Astrocyte of the cerebellum (primary cell): ENCODE measurements at places on chromosomes 5 and 9.

DNA sequence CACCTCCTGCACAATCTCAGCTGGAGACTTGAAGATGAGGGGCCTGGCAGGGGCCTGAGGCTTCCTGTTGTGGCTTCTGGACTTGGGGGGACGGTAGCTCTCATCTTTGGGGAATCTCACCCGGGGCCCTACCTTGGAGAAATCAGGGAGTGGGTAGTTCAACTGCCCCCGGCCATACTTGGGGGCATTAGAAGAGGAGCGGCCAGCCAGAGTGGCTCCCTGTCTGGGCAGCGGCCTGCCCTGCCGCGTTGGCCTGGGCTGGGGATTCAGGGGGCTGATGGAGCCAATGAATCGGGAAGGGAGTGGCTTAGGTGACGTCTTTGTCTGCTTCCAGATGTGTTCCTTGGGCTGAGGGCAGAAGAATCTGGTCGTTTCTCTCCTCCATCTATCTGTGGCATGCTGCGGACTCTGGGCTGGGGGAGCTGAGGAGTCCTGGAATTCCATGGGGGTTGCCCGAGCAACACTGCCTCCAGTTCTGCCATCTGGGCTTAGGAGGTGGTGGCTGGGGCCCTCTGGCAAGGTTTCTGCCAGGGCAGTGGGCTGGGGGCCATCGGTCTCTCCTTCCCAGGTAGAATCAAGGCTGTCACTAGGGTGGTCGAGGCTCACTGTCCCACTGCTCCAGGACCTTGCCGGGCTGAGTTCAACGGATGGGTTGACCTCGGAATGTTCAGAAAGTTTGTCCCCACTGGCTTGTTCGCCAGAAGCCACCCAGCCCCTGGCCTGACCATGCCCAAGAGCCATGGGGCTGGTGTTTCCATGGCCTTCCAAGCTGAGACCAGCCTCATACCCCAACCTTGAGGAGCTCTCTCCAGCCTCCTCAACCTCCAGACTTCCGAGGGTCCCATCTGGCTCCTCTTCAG lies 11.0 kb downstream of the AKNA start:
- DNase-seq: no peak

- DNase-seq: peak; percentile 84
These were observed 193.4 kb downstream of the ARRDC3 start for GRCh38 chr5:91189480-91190313.

DNA sequence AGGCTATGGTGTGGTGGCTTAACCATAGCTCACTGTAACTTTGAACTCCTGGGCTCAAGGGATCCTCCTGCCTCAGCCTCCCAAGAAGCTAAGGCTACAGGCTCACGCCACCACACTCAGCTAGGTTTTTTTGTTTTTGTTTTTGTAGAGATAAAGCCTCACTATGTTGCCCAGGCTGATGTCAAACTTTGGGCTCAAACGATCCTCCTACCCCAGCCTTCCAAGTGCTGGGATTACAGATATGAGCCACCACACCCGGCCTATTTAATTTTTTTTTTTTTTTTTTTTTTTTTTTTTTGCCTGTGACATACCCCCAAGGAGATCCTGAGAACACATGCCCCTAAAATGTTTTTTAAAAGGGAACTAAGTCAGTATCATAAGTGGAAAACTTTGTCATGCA lies 10.4 kb downstream of the FUBP3 start:
- DNase-seq: no peak

DNA sequence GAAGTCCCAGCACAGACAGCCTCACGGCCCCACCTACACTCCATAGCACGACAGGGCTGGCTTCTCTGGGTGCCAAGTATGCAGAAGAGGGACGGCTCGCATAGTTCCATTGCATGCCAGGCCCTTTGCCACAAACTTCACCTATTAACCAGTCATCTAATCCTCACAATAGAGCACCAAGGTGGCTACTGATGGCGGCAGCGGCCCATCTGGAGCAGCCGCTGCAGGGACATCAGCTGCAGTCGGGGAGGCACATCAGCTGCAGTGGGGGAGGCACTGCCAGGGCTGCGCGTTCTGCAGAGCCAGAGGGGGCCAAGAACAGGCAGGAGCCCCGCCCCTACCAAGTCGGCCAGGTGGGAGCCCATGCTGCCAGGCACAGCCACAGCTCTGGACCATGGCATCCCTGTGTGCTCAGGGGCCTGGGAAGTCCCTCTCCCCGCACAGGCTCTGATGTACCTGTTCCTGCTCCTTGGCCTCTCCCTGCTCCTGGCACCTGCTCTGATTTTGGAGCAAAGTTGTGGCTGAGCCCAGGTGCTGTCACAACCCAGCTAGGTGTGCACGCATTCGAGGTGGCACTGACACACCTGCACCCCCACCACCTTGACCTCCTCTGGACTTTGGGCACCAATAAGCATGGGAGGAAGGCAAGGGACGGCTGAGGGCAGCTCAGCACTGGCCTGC lies 61.5 kb upstream of the SYNPO start:
- DNase-seq: no peak

GRCh38 chr9:3528451-3528850 lies 2.6 kb upstream of the RFX3 start:
- DNase-seq: no peak

GRCh38 chr9:137604345-137605086 lies 970 bp upstream of the ARRDC1 start:
- DNase-seq: no peak

GRCh38 chr5:158573829-158574228 lies 525.9 kb downstream of the EBF1 start:
- no peak for DNase-seq

DNA sequence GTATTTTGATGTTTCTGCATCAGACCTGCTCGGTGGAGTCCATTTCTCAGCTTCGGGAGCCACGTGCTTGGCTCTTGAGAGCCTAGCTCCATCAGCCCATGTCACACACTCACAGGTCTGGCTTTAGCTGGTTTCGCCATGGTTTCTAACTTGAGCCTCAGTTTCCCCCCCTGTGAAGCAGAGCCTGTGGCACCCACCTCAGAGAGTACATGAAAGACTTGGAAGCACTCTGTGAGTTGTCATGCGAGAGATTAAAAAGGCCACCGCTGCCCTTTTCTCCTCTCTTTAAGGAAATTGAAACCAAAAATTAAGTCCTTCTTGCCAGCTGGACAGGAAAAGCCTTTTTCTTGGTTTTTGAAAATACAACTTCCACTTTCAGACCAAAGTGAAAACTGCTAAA lies 8.8 kb downstream of the TENT4A start:
- no peak for DNase-seq

- DNase-seq: peak; percentile 31
These were observed 162.2 kb downstream of the OXCT1 start for GRCh38 chr5:41707853-41708603.

DNA sequence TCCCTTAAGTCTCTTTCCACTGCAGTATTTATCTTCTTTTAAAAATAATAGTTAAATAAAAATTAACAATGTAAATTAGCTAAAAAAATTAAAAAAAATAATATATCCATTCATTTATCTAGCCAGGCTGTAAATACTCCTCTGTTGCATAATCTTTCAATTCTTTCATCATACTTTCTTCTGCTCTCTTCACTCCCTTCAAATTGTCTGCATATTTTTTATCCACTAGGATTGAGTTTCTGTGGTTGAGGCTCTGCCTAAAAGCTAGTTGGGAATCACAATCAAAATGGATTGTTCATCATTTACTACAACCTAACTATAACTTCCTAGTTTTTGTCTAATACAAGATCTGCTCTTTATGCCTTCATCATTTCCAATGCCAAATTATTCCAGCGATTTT lies 182.2 kb downstream of the PDE4D start:
- DNase-seq: no peak

DNA sequence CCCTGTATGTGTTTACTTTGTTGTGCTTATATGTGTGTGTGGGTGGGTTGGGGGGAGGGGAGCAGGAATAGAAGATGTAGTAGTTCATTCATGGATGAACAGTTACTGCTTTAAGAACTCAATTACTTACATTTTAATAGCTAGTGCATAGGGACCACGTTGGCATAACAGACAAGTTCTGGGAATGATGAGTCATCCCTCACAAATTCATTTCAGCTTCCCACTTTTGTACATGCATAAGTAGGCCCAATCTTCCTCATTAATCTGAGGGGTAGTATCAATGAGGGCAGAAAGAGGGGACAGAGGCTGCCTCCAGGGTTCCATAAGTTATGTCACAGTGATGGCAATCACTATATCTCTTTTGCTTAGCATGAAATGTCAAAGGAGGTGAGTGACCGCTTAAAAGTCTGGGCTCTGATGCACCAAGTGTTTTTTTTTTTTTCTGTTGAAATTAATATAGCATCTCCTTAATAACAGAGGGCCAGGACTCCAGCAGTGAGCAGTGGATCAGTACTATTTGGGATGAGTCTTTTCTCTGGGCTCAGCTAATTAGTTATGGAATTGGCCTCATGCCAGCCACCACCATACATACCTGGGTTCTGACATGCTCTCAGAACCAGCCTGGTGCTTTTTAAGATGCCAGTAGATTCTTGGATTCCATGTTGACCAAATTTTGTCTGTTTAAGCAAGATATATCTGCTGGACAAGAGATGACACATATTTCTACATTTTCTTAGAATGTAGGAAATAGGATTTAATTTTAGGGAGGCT lies 37.1 kb downstream of the PRDM6 start:
- DNase-seq: peak; percentile 65

DNA sequence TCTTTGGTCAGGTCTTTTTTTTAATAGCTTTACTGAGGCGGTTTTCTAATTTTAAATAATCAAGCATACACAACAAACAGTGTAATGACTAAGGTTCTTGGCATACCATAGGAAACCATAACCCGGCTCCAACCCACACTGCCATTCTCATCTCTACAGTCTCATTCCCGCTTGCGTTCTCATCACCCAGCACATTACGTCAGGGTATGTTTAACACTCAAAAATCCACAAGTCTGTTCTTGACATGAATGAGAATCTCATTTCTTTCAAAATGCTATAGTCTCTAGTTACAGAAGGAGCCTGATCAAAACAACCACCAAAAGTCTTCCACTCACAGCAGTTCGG lies 505 bp downstream of the C5orf34 start:
- DNase-seq: peak; percentile 76

DNA sequence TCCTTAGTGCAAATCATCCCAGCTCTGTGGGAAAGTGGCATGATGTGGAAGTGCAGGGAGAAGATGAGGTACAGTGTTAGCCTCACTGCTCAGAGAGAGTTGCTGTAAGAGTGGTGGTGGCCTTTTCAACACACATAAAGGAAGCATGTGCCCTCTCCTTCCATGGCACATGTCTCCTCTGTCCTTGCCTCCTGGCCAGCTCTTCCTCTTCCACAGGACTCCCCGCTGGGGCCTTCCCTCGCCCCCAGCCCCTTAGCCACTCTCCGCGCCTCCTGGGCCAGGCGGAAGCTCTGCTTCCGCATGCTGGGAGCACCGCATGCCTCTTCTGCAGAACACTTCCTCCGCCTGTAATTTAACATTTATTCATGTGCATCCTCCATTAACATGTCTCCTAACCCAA lies 4.8 kb upstream of the KCNMB1 start:
- no peak for DNase-seq

DNA sequence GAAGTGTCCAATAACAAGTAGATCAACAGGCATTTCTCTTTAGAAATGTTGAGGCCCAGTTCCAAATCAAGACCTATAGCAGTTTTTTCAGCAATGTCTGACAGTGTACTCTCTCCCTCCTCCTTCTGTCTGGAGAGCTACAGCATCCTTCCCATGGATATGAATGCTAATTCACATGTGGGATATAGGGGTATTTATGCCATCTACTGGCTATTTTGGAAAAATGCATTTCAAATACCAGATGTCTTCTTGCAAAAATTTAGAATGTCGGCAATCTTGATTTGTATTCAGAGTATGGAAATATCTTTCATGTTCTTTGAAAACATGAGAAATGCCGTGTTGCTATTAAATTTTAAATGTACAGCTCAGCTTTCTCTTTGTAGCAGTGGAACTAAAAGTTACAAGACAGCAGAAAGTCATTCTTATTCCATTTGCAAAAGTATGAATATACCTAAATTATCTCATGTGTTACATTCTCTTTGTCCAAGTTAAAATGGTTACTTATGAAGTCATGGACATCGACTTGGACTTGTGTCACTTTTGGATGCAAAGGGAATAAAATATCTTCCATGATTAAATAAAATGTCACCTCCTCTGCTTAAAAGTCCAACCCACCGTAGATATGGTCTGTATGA lies 647.8 kb downstream of the TAF11L14 start:
- peak; percentile 50 for DNase-seq

GRCh38 chr9:120715389-120715924 lies 1.2 kb upstream of the MEGF9 start:
- peak; percentile 57 for DNase-seq

DNA sequence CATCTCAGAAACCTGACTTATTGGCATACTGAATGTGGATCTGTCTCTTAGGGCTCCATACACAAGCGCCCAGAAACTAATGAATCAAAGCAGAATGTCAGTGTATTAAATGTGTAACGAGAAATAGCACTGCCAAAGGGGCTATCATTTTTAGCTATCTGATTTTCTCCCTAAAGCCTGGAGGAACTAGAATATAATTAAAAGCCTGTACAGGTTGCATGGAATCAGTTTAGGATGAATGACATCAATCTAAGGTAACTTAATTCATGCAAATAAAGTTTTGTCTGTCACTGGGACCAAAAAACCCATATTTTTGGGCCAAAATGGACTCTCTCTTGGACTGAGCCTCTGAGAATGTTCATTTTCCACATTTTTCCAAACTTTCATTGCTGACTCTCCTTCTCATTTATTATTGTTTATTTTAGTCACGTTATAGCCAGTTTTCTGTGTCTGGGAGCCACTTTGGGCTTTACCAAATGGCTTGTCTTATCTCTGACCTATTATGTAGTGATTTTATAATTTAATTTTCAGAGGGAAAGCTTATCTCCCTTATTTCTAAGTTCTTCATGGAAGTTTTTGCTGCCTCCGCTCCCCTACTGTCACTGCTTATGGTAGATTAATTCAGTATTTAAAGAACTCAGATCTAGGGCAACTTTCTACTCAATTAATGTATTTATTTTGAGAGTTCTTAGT lies 47.0 kb downstream of the PRR16 start:
- DNase-seq: no peak

DNA sequence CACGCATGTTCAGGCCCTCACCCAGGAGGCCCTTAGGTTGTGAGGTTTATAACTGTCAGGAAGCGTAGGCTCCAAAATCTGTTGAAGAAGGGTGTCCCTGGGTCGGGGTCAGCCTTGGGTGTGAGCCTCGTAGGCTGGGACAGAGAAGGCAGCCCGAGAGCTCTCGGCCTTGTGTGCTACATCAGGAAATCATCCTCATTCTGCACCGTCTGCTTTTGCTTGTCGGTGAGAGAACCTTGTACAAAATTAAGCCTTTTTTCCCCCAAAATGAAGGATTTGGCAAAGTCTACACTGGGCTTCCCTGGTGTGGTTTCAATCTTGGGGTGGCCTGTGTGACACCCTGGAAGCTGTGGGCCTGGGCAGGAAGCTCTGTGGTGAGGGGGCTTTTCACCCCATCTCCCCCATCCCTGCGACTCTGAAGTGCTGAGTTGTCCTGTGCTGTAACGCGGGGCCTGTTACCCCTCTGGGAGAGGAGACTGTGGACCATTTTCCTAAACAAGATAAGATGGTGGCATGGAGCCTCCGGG lies 55.3 kb downstream of the AHRR start:
- no peak for DNase-seq

- DNase-seq: peak; percentile 65
These were observed 28.4 kb downstream of the NNT start for GRCh38 chr5:43631182-43631910.
